ENCODE measurements at places on chromosomes 7 and 10.

- DNase-seq = no peak
Measured at GRCh38 chr7:68063171-68063570, 1066.5 kb downstream of the TYW1 start.

DNA sequence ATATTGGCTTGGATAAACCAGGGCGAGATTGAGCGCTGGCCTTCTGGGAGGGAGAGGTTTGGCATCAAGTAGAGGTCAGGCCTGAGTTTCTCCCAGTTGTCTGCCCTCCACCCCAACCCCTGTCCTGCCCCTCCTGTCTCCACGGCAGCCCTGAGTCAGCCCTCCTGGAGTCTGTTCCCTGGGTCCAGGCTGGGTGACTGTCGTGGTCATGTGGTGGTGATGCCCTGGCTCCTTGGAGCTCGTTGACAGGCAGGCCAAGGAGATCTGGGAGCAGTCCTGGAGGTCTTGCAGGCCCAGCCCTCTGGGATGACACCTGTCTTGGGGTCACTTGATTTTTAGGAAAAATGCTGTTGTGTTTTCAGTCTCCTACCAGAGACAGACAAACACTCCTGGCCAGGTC is 53.6 kb upstream of the PODXL start:
- no peak for DNase-seq

- DNase-seq = no peak
Measured at GRCh38 chr10:12214093-12214492, 18.1 kb downstream of the CDC123 start.

- no peak for DNase-seq
Measured at GRCh38 chr7:26490640-26491624, 199.3 kb downstream of the SNX10 start.

- no peak for DNase-seq
Measured at GRCh38 chr10:119333146-119333792, 125.9 kb downstream of the GRK5 start.

- DNase-seq = no peak
Measured at GRCh38 chr10:72426986-72427385, 72.3 kb upstream of the DNAJB12 start.

Measured in SW 1271 (cell line).